ENCODE measurements at places on chromosomes 1 and 21.

GRCh38 chr1:24125456-24125855 is 13.5 kb upstream of the MYOM3 start:
- H3K27ac ChIP-seq = no peak overlapping the region
- H3K27me3 ChIP-seq = no peaks in the 10 kb centered on the region
- no peak for DNase-seq
- no peaks in the 10 kb centered on the region for H3K4me1 ChIP-seq
- no peak overlapping the region for H3K4me3 ChIP-seq
- H3K36me3 ChIP-seq = no peaks in the 10 kb centered on the region

DNA sequence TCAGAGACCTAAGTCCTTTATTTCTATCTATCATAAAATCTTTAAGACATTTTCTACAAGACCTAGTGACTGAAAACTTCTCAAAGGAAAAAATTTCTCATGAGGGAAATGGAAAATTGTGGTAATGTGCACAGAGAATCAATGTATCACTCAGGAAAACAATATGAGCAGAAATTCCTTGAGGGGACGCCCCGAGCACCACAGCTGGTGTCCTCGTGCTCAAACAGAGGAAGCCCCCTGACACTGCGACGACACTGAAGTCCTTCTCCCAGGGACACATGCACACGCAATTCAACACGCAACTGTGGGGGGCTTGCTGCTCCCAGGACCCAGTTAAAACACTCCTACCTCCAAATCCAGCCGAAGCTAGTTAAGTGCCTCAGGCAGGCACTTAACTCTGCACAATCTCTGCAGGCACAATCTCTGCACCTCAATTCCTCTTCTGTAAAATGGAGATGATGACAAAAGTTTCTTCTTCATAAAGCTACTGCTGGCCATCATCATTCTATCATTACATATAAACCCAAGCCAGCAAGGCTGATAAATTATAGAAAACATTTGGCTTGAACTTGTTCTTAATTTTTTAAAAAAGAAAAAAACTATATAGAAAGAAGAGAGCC is 16.0 kb downstream of the ZBTB17 start:
- no peak overlapping the region for H3K27ac ChIP-seq
- no peak for DNase-seq
- H3K4me3 ChIP-seq = no peak overlapping the region
- peaks cover 30% of the 10 kb centered on the region for H3K4me1 ChIP-seq

GRCh38 chr1:23527366-23527765 is 3.7 kb downstream of the E2F2 start:
- H3K27me3 ChIP-seq = no peaks in the 10 kb centered on the region
- H3K4me3 ChIP-seq = no peak overlapping the region
- no peak for DNase-seq

DNA sequence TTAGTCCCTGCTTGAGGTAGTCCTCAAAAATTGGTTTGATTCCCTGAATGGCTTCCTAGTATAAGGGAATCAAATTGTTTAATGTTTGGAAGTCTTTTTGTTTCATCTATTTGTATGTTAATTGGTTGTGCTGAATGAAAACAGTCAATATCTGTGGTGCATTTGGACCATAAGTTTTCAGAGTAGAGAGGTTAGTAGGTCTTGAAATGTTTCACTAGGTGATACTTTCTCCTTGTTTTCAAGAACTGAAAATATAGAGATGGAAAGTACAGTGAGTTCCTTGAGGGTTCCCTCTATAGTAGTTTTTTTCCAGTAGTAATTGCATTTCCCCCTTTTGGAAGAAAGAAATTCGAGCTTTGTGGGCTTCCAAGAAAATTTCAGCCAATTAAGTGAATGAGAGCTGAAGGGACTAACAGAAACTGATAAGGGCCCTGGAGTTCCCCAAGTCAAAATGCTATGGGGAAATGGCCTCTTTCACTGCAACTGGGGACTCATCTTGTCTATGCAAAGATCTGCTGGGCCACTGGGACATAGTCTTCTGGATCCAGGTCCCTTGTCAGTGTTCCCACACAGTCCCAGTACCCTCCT is 18.6 kb upstream of the CEP350 start:
- H3K36me3 ChIP-seq = no peaks in the 10 kb centered on the region
- DNase-seq = no peak
- H3K4me1 ChIP-seq = no peaks in the 10 kb centered on the region
- H3K4me3 ChIP-seq = no peak overlapping the region
- no peak overlapping the region for H3K27ac ChIP-seq

DNA sequence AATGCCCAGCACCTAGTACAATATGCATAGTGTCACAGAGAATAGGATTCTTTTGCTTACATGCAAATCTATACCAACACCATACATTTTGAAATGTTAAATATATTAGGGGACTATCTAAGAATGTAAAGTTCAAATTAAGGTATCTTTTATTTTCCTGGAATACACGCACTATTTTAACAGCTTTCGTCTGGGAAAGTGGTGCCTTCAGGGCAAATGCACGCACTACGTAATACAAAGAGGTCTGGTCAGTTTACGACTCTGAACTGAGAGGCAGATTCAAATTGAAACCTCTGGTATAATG is 931 bp downstream of the FUBP1 start:
- peak overlapping the region; percentile 100 for H3K27ac ChIP-seq
- peaks cover 36% of the 10 kb centered on the region for H3K4me1 ChIP-seq
- H3K4me3 ChIP-seq = peak overlapping the region; percentile 93
- DNase-seq = no peak

GRCh38 chr1:100438789-100439188 is 86.5 kb downstream of the CDC14A start:
- H3K27me3 ChIP-seq = no peaks in the 10 kb centered on the region
- H3K4me3 ChIP-seq = no peak overlapping the region
- no peak for DNase-seq
